Right lung (tissue), 10 donors: ENCODE measurements at places on chromosomes 3 and 15.

- DNase-seq = no peak
Measured at GRCh38 chr3:87390821-87391220, 114.4 kb upstream of the POU1F1 start.

DNA sequence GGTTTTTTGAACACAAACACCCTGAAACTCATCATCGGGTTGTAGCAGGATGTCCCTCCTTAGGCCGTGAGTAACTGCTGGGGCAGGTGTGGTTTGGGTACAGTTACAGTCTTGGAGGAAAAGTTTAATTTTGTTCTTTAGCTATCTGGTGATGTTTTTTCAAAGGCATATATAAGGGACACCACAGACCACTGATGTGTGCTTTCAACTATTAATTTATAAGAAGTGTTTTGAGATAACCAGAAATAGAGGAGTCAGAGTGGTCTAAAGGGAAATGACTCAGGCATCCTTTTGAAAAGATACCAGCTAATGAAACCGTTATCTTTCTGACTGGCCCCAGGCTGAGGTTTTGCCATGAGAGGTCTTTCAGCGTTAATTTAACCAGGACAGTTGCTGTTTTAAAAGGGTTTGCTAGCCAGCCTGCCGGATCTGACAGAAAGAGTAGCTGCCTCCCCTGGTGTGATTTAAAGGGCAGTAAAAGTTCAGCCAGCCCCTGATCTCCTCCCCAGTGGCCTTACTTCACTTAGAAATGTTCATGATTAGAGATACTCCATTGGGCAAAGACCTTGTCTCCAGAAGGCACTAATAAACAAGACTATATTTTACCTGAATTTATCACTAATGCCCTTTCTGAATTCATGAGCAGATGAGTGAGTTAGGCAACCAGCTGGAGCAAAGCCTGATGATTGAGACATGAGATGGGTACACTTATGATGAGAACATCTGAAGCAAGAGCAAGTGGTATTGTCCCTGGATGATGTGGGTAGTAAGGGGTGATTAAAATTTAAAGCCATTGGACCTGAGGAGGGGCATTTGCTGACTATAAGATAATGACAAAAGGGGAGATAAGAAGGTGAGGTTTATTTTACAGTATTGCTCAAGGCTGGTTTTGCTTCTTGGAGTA, 482.5 kb upstream of the TBL1XR1 start:
- no peak for DNase-seq

DNA sequence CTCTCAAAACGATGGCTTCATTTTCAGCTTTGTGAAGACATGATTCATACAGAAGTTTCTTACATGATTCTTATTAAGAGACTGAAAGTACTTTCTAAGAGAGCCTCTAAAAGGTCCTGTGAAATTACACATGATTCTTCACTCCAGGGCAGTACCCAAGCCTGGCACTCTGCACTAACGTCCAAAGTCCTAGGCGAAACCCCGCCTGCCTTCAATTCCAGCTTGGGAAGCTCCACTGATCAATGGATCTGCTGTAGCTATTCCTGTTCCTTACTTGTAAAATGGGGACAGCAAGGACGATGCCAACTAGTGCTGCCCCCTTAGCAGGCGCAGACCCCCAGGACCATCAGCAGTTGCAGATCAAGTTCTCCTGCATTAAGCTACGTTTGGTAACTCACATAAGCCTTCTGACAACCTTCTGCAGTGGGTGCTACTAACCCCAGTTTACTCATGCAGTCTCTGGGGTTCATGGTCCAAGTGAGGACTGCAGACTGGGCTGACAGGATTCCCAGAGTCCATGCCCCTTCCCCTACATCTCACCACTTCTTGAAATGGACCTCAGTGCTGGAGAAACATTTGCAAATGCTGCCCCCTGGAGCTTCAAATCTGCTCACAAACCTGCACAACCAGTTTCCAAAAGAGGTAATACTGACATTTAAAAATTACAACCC, 10.6 kb downstream of the CHCHD4 start:
- no peak for DNase-seq

- no peak for DNase-seq
Measured at GRCh38 chr3:64440498-64440897, 215.2 kb upstream of the PRICKLE2 start.

GRCh38 chr15:70504988-70505387, 258.4 kb downstream of the UACA start:
- DNase-seq = no peak

DNA sequence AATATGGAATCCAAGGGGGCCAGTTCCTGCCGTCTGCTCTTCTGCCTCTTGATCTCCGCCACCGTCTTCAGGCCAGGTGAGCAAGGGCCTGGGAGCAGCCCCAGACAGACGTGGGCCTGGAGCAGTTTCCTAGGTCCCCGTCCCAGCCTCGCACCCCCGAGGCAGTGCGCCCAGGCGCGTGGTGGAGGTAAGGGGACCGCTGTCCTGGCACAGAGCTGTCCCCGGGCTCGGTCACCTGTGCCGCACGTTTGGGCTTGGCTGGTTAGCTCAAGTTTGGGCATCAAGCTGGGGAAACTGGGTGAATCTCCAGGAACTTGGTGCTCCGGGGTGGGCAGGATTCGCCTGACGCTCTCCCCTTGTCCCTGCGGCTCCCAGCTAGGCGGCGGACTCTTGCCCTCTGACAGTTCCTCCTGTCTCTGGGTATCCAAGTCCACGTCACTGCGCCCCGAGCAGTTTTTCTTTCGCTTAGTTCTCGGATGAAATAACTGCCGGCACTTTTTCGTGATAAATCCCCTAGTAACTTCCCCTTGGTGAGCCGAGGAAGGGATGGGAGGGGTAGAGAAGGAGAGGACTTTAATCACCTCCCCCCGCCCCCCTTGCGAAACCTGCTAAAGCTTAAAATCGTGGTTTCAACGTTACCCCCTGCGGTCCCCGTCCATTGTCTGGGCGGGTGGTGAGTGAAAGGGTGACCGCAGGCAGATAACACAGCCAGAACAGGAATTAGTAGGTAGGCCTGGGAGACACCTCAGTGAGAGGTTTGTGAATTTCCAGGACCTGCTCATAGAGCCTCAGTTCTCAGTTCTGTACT, 901 bp downstream of the ALCAM start:
- peak; percentile 52 for DNase-seq

DNA sequence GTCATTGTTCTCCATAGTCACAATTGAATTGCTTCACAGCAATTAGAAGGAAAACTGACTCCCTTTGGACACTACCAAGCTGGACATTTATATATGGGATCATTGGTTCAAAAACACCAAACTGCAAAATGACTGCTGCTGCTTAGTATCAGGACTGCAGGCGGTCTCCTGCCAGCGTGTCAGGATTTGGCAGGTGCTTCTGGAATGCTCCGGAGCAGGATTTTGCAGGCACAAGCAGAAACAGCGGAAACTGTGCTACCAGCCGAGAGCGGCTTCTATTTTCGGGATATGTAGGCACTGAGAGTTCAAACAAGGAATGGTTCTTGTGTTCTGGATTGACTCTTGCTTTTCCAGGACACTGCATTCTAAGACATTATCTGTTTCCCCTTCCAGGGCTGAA, 95.5 kb downstream of the SSR3 start:
- no peak for DNase-seq

- DNase-seq = peak; percentile 21
Measured at GRCh38 chr3:109336291-109336861, 970 bp downstream of the DPPA4 start.

GRCh38 chr3:179418610-179419009, 32.7 kb downstream of the GNB4 start:
- no peak for DNase-seq

DNA sequence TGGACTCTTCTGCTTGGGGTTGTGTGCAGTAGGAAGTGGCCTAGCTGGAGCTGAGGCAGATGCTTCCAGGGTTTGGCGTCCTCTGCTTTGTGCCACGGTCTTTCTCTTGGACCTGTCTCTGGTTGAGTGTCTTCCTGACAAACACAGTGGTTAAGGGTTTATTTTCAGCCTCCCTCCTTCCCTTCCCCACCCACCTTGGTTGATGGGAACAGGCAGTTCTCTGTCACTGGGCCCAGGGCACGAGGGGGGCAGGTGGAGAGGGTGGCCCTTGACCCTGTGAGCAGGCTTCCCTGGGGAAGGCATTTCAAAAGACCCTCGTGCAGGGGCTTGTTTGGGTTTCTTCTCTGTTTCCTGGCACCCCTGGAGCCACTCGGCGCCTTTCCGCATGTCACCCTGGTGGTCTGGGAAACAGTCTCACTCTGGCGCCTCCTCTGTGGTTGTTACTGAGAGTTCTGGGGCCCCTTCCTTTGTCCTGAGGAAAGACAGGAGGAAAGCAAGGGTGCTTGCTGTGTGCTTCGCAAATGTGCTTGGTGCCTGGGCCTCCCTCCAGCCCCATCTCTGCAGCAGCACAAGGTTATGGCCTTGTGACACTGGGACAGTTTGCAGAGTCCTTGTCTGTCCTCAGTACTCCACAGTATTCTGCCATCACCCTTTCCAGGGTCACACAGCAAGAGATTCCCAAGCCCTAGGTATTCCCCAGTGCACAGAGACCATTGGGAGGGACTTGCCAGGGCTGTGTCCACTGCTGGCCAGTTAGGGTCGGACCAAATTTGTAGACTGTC, 10.3 kb upstream of the STAB1 start:
- DNase-seq = no peak

GRCh38 chr3:86774082-86774691, 216.8 kb downstream of the VGLL3 start:
- DNase-seq = no peak

- DNase-seq = no peak
Measured at GRCh38 chr3:94118390-94118789, 55.5 kb downstream of the NSUN3 start.

GRCh38 chr3:52683611-52684010, 2.1 kb downstream of the PBRM1 start:
- no peak for DNase-seq

DNA sequence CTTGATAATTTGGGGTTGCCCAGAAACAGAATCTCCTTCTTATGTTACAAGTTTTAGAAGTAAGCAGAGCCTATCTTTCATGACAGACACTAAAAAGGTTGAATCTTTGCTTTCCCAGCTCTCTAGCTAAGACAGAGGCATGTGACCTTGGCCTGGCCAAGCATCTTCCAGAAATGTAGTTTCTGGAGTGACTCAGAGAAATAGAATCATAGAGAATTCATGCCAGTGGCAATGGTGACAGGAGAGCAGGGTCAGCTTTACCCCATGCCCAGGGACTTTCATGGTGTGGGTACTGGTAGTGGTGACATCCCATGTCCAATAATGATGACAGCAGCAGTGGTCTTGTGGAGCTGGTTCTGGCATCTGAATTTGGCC, 4.0 kb upstream of the PARP6 start:
- DNase-seq = no peak

- DNase-seq = no peak
Measured at GRCh38 chr3:79139395-79140068, 628.3 kb downstream of the ROBO1 start.

- DNase-seq = no peak
Measured at GRCh38 chr3:31343075-31343474, 189.7 kb upstream of the STT3B start.

DNA sequence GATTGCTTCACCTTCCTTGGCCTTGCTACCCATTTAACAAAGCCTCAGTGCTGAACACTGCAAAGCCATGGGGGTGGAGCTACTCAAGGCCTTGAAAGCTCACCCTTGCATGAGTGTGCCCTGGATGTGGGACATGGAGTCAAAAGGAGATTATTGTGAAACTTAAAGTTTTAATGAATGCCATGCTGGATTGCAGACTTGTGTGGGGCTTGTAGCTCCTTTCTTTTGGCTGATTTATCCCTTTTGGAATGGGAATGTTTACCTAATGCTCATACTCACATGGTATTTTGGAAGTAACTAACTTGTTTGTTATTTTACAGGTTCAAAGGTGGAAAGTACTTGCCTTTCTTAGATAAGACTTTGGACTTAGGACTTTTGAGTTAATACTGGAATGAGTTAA, 538.5 kb upstream of the NECTIN3 start:
- no peak for DNase-seq

DNA sequence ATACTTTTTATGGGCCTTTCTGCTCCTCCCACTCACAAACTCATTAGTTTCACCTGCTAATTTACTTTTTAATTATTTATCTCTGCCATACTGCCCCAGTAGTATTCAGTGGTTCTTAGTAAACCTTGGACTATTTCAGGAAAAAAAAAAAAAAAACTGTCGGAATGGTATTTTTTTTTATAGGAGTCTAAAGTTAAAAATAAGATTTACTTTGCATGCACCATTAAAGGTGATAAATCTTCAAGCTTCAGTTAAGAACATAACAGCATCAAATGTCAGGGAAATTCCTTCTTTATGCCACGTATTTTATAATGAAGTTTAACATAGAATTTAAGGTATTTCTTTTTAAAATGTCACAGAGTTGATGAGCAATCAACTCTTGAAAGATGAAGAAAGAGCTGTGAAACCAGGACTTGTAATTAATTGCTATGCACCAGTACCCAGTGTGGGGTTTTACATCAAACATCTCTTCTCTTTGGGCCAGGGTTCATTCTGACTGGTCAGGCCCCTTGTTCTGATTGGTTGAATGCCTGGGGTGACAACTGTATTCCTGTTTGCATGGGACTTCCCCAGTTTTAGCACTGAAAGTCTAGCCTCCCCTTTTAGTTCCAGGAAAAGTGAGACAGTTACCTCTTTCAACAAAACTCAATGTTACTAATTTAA, 40.3 kb upstream of the PTPRG start:
- DNase-seq = no peak

DNA sequence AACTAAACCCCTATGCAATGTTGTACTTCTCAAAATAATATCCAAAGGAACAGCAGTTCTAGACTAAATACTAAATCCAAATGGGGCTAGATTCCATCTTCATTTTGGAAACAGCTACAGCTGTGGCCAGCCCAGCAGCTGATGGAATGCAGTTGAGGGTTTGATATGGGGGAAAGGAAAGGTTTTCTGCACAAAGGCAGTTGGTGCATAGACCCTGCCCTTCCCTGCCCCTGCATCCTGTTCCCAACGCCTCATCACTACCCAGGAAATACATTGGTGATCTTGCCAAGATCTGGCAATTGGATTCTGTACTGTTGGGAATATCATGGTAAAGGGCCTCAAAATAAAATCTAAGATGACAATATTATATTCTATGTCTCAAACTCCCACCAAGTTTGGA, 43.9 kb downstream of the DTWD1 start:
- DNase-seq = no peak

GRCh38 chr15:35880896-35881295, 334.9 kb upstream of the DPH6 start:
- no peak for DNase-seq

- DNase-seq = no peak
Measured at GRCh38 chr3:105907777-105908176, 39.0 kb upstream of the CBLB start.

GRCh38 chr3:128193168-128193567, 39.9 kb downstream of the EEFSEC start:
- DNase-seq = no peak
